Karpas-422 (cell line): ENCODE measurements at places on chromosomes 11 and 22. TPM values are rescaled to one million over a fixed set of nuclear protein-coding genes. Genes with fewer than 3 reads are reported as not detected.

The SBF2 gene
- 7.6 and 13.8 TPM in 2 replicates for total RNA-seq

The PTPRCAP gene
- 161 and 348 TPM in 2 replicates for total RNA-seq

DNA sequence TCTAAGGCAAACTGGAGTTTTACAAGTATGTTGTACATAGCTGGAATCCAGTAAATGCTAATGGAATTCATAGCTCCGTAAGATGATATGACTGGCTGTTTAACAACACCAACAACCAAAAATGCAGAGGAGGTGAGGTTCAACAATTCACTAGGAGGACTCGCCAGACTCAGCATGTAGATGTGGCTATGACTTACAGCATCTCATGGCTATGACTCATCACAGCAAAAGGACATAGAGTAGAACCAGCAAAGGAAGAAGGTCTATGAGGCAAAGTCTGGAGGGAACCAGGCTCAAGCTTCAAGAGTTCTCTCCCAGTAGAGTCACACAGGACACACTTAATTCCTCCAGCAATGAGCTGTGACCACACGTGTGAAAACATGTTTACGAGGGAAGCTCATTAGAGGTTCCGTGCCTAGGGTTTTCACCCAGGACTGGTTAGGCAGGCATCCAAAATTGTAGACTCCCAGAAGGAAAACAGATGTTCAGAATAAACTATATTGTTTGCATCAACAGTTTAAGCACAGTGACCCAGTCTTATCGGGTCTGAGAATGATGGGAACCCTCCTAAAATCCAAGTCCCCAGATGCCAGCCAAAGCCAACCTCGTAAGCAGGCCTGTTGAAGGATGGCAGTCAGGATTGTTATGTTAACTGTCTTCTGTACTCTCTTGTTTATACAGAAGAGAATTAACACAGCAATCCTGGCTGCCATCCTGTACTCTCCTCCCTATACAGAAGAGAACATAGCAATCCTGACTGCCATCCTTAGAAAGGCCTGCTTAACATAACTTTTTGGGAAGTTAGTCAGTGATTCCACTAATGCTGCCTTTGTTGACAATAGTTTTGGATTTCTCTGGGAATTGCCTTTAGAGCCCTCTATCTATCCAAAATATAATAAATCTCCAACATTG is 116.6 kb downstream of the LARGE1 start:
- no peak for DNase-seq

DNA sequence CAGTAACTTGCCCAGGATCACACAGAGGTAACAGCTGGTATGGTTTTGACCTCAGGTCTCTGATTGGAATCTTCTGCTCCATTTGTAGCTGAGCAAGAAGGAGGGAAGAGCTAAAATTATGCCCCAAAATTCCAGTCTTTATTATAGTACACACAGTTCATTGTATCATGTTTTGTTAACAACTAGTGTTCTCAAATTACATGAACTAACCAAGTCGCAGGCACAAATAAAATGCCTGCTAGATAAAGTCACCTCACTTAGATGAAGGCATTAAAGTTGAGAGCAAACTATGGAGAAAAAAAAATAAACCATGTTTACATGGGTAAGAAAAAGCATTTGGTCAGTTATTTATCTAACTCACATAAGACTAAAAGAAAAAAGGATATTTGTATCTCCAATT is 58.8 kb downstream of the PDGFD start:
- DNase-seq: no peak

DNA sequence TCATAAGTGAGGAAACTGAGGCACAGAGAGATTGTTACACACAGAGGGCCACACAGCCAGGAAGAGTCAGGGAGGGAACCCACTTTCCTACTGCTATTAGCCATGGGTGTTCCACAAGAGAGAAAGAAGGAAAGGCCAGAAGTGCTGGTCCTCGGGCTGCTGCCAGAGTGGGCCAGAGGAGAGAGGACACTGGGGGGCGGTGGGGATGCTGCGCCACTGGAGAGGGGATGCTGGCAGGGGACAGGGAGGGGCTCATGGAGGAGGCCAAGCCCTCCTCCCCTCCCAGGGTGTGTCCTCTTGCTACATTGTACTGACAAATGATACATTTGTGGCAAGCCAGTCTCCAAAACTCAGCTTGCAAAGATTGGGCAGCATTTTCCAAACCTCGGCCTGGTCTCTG is 9.9 kb downstream of the IL10RA start:
- no peak for DNase-seq

DNA sequence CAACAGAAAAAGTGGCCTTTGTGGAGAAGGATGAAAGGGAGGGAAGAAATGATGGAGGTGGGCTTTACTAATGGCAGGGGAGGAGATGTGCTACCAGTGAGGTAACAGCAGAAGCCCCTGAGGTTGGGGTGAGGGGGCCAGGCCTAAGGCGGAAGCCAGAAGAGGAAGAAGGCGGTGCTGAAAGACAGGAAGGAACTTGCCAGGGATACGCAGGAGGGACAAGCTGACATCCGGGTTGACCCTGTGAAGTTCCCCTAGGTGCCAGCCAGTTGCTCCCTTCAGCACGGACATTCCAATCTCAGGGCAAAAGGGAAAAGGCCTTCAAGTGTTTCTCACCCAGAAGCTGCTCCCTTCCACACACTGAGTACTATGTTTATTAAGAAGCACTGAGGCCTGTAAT is 2.3 kb upstream of the TIRAP start:
- DNase-seq: peak; percentile 43

The CST6 gene
- not detected in 2 replicates for total RNA-seq

The RIMBP3B gene
- 0.29 and 0.34 TPM in 2 replicates for total RNA-seq

GRCh38 chr11:122359081-122359571 is 243.1 kb upstream of the BLID start:
- DNase-seq: no peak

- no peak for DNase-seq
These were observed 274.4 kb upstream of the SYN3 start for GRCh38 chr22:33332538-33332937.

The RASL10A gene
- total RNA-seq: 0.76 TPM in 1 of 2 replicates, not detected in the other

DNA sequence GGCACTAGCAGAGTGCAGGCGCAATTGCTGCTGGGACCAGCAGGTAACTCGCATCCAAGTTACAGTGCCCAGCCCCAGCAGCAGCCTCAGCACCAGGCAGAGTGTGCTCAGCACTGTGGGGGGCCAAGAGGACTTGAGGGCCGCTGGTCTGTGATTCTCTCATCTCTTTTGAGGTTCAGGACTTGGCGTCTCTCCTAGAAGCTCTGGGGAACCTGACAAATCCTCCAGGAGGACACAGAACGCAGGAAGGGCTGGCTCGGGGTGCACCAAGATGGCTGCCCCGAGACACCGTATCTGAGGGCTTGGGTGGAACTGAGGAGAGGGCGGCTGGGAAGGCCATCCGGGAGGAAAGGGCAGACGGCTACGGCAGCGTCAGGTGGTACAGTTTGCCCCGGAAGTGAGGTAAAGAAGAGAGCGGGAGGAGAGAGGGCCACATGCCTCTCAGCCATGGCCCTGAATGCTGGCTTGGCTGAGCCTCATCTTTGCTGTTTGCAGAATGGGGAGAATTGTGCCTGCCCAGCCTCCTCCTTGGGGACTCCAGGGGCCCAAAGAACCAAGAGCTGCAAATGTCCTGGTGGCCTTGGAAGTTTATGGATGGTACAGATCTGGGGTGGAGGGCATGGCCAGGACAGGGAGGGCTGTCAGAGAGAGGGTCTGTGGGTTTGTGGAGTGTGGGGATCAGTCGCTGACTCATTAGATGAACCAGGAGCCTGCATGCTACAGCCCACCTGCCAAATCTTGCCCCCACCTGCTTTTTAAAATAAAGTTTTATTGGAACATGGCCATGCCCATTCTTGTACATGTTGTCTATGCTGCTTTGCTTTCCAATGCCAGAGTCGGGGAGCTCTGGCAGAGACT is 78.0 kb downstream of the MYEOV start:
- DNase-seq: no peak

DNA sequence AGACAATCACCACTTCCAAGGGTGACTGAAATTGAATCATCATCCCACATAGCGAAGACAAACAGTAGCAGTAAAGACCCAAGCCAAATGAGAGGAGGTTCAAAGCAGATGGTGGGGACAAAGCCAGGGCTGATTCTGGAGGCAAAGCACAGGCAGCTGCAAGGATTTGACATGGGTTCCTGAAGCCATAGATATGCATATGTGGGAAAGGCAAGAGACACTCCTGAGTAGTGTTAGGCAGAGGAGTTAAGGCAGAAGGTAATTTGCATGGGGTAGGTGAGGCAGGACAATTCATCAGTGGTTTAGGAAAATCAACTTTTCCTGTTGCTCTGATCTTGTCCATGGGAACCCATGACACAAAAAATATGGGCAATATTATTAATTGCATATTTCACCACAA is 462.8 kb downstream of the FAM181B start:
- DNase-seq: no peak

The PRG2 gene
- total RNA-seq: not detected in 2 replicates

GRCh38 chr22:33014621-33015020 is 43.6 kb downstream of the SYN3 start:
- no peak for DNase-seq

The FAM118A gene
- total RNA-seq: 72.2 and 83.3 TPM in 2 replicates

The CASTOR1 gene
- total RNA-seq: 3.2 and 8.4 TPM in 2 replicates

GRCh38 chr11:65422633-65423515 is at the start of gene NEAT1:
TSS of gene NEAT1 (plus strand) at chr11:65422798.
- peak; percentile 94 for DNase-seq

DNA sequence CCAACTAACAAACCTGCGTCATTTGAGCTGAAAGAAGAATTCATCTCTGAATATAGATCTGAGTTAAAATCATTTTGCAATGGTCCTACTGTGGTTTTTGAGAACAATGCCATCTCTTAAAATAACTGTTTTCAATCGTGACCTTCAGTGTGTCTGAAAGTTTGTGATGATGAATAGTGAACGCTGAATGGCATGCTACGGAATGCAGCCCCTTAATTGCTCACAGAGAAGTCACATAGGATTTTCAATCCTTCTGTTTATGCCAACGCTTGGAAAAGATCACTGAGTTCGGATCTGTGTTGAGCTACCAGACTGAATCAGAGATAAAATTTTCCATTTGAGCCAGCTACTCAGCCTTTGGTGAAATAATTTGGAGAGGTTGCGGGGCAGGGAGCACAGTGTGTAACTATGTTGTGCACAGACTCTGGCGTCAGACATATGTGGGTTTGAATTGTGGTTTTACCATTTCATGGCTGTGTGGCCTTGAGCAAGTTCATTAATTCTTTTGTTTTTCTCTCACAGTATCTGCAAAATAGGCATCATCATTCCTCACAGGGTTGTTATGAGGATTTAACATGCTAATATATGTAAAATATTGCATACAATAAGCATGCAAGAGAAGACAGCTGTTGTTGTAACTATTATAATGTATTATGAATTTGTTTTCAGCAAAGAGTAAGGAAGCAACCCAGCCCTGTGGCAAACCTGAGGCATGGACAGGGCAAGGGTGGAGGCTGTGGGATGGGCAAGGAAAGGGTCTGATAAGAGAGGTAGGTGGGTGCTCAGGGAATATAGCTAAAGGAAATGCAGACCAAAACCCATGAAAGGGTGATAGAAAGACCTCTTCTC is 679.9 kb downstream of the KCNA4 start:
- no peak for DNase-seq

DNA sequence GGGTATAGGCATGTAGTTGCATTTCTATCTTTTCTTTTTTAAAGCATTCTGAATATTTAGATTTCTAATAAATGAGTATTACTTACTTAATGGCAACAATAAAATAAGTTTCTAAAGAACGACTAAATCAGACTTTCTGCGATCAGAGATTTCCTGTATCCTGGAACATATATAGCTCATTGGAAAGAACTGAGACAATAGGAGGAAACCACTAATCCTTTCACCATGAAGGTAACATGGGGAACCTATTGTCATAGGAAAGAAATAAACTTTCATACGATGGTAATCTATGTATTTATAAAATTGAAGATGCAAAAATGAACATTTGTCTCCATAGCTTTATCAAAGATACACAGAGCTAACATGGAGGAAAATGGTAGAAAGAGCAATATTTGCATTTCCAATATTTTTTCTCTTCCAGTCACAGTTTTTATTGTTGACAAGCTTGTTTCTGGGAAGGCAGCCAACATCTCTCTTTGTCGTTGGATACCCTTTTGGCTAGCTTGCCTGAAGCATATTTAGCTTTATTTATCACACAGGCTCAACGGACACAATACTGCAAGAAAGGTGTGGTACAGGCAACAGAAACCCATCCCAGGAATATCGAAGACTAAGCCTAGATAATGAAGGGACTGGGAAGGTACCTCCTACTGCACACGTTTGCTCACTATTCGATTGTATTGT is 293.3 kb upstream of the MPPED2 start:
- DNase-seq: no peak

DNA sequence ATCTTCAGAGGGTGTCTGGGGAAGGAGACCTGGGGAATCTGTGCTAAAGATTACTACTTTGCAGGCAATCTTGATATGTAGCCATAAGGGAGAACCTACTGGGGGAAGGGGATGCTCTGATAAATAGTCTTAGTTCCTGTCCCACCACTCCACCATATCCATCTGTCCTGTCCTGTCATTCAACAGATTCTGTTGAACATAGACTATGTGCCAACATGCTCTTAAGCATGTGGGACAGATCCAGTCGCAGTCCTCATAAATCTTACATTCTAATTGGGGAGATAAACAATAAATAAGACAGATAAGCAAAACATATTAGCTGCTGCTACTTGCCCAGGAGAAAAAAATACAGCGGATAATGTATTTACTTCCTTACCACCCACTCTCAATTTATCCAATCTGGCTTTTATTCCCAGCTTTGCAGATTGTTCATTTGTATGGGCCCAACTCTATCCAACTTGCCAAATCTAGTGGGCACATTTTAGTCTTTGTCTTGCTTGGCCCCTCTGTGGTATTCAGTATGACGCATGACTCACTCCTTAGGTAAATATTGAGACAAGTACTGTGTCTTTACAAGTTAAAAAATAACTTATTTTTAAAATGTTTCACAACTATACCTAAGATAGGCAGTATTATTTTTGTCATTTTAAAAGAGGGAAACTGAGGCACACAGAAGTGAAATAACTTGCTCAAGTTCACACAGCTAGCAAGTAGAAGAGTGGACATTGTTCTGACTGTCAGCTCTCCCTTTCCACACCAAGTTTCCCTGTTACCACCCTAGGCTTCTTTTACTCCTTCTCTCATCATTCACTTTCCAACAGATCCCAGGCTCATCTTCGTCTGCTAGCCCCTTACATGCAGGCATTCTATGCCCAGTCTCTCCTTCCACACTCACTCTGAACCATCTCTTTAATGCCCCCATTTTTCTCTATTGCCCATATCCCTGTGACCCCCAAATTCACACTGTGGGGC is 133.6 kb upstream of the SESN3 start:
- DNase-seq: no peak

- no peak for DNase-seq
These were observed 159.6 kb downstream of the CTTN start for GRCh38 chr11:70557742-70558485.

GRCh38 chr11:36376888-36377758 is 81.0 kb downstream of the PRR5L start:
- DNase-seq: no peak

DNA sequence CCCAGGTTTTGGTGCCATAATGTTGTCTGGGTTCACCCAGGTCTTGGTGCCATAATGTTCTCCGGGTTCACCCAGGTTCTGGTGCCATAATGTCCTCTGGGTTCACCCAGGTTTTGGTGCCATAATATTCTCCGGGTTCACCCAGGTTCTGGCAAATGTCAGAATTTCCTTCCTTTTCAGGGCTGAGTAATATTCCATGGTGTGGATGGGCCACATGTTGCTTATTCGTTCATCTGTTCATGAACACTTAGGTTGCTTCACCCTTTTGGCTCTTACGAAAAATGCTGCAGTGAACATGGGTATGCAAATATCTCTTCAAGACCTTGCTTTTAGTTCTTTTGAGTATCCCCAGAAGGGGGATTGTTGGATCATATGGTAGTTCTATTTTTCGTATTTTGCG is 15.1 kb upstream of the GRAMD4 start:
- DNase-seq: no peak
